ENCODE measurements at places on chromosomes 5 and 9.

GRCh38 chr9:130193531-130194377 lies 21.6 kb downstream of the NCS1 start:
- DNase-seq: no peak

DNA sequence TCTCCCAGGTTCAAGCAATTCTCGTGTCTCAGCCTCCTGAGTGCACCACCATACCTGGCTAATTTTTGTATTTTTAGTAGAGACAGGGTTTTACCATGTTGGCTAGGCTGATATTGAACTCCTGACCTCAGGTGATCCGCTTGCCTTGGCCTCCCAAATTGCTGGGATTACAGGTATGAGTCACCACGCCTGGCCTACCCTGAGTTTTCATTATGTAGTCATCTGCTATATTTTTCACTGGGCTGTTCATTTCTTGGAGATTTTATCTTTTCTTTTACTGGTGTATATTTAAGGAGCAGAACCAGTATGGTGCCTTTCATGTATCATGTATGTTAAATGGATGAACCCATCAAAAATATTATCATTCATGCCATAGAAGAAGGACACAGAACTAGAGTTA lies 377.0 kb upstream of the ACTBL2 start:
- no peak for DNase-seq

DNA sequence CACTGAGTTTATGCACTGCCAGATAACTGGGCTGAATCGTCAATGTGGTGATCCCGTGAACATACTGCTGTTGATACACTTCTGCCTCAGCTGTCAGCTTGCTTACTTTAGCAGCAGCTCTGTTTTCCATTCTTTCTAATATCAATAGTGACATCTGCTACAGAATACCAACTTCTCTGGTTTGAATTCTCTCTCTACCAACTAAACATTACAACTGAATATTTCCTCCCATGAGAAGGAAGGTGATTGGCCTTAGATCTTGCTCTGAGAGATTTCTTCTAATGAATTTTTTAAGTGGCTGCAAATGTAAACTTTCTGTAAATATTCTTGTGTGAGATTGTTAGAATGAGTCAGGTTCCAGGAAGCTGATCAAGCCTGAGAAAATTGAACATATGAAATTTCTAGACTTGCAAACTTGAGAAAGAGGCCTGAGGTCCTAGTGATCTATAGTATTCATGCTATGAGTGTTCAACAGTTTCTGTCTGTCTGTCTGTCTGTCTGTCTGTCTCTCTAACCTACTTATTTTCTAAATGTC lies 205.5 kb upstream of the CDKN2B start:
- no peak for DNase-seq

- no peak for DNase-seq
Measured at GRCh38 chr9:23821375-23822181, 4.5 kb downstream of the ELAVL2 start.

- DNase-seq: no peak
Measured at GRCh38 chr9:80842389-80842788, 847.0 kb downstream of the TLE1 start.

DNA sequence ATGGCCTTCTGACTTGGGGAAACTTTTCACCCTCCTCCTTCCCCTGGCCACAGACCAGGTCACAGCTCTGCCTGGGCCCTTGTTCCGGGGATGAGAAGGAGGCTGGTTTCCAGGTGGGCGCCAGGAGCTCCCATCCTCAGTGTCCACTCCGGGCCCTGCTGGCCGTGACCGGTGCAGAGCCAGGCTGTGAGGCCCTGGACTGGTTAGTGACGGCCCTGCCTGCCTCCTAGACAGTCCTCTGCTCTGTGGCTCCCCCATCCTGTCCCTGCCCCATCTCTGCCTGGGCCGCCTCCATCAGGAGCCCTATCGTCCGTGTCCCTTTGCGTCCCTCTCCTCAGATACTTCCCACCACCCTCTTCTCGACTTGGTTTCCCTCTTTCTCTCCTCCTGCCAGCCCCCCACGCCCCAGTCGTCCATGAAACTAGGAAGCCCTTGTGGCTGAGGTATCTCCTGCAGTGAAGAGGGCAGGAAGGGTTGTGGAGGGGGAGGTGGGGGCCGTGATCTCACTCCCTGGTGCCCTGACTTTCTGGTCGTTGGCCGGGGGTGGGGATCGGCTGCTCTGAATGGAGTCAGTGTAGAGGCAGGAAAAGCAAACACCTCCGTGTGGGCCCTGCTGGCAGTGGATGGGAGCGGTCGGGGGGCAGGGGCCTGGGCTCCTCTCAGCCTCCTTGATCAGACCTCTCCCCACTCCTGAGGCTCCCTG lies 15.4 kb upstream of the CERCAM start:
- no peak for DNase-seq

- DNase-seq: no peak
Measured at GRCh38 chr9:4306066-4306776, 6.4 kb upstream of the GLIS3 start.

GRCh38 chr5:171603591-171603990 lies 182.0 kb upstream of the SMIM23 start:
- DNase-seq: no peak

DNA sequence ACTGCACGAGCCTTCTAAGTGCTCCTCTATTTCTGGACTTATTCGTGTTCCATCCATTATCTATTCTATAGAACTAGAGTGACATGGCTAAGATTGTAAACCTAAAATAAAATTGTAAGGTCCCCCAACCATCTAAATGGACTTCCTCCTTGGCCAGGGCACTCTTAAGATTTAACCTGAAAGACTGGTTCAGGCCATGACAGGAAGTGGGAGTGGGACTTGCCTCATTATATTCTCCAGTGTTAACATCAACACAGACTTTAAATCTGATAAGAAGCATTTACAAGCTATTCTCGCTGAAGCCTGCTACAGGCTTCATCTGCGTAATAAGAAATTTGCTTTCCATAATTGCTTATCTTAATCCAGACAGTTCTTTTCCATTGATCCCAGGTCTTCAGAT lies 117.0 kb downstream of the SSBP2 start:
- no peak for DNase-seq

GRCh38 chr5:167790462-167791260 lies 500.8 kb upstream of the WWC1 start:
- no peak for DNase-seq
